ENCODE measurements at places on chromosomes 4 and X.

DNA sequence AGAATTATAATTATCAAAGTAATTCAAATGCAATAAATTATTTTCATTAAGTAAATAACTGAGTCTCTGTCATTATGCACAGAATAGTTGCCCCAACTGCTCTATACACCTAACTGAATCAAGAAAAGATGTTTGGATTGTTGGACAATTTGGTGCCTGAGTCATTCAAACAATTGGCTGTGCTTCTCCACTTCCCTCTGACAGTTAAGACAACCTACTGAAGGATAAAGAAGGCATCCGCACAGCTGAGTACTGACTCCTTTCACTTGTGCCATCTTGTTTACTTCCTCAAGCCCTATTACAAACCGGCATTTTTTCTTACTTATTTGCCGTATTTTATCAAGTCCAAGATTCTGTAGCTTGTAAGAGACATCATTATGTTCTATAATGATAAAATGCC lies 110.6 kb upstream of the C1QTNF7 start:
- DNase-seq, result no peak

DNA sequence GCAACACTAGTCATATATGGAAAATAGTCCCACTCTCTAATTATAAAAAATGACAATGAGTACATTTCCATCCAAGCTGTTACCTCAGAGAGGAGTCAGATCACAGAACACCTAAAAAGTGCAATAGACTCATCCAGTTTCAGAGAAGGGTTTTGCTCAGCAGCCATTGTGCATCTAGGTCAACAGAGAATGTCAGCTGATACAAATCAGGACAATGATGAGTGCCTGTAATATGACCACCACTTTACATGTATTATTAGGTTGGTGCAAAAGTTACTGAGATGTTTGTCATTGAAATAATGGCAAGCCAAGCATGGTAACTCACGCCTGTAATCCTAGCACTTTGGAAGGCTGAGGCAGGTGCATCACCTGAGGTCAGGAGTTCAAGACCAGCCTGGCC lies 164.1 kb upstream of the TTC29 start:
- no peak for DNase-seq

GRCh38 chr4:152245680-152246079 lies 290.2 kb downstream of the FBXW7 start:
- no peak for DNase-seq

- DNase-seq, result no peak
Measured at GRCh38 chr4:113783701-113784100, 22.2 kb upstream of the CAMK2D start.

- DNase-seq, result no peak
Measured at GRCh38 chr4:99693140-99693539, 35.5 kb upstream of the C4orf54 start.

GRCh38 chrX:67384403-67384802 lies 159.4 kb upstream of the AR start:
- DNase-seq, result no peak

DNA sequence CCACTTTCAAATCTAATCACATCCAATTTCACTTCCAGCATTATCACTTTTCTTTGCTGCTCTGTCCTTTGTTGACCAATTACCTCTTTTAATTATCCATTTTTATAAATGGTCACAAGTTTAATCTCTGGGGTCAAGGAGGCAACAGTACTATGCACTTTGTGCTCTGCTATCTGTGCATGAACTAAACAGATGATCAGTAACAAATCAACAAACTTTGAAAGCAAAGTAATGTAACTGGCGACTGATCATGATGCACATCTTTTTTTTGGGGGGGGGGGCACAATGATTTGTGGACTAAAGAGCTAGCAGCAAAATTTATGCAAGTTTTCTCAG lies 1.5 kb upstream of the SEC31A start:
- no peak for DNase-seq

GRCh38 chr4:105921301-105921700 lies 26.0 kb downstream of the NPNT start:
- DNase-seq, result no peak

DNA sequence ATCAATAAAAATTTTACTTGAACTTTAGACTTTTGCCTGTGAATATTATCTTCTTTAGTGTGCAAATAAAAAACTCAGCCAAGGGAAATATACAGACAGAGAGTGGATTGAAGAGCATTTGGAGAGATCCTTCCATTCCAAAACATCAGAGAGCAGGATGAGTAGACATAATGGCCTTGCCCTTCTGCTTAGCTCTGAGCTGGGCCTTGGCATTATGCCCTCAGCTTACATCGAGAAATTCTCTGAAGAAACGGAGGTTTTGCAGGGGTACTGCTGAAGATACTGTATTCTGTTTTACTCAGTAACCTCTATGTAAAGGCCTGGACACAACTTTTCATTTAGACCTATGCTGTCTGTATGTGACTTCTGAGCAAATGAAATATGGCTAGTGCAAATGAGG lies 317.4 kb downstream of the STIM2 start:
- no peak for DNase-seq

GRCh38 chr4:40897557-40898203 lies 147.9 kb downstream of the NSUN7 start:
- DNase-seq, result peak; percentile 80

- DNase-seq, result no peak
Measured at GRCh38 chr4:95693594-95693993, 144.8 kb upstream of the UNC5C start.

DNA sequence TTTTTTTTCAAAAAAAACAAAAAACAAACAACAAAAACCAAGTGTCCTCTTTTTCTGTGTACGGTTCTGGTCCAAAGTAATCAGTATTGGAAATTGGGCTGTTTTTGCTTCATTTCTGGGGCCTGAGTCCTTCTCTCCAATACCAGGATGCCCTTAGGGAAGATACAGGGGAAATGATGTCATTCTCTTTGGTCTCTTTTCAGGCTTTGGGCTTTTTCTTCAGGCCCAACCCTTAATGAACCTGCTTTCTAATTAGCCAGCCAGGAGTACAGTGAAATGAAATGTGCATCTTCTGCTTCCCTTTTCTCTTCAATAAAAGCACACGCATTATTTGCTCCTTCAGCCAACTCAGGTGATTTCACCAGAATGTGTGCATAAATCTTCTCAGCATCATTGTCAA lies 52.6 kb upstream of the RBPJ start:
- no peak for DNase-seq

- no peak for DNase-seq
Measured at GRCh38 chr4:20987191-20987590, 286.9 kb downstream of the PACRGL start.

DNA sequence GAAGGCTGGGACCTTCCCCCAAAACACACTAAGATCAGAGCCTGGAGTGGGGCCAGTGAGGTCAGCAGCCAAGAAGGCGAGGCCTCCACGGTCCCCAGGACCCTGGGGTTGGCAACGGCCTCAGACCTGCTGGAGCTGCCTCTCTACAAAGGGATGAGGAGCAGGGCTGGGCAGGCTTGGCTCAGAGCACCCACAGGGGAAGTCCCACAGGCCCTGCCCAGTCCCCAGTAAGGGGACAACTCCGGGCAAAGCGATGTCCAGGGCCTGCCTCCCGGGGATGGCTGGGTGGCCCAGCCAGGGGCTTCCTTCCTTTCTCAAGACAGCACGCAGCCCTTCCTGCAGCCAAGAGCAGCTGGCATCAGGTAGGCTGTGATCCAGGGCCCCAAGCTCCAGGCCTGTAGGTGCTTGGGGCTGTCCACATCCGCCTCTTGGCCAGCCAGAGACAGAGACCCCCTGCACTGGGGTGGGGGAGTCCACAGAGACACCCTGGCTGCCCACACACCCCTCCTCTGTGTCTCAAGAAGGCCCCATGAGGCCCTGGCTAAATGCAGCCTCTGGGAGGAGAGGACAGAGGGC lies 5.7 kb downstream of the MXD4 start:
- DNase-seq, result peak; percentile 15

DNA sequence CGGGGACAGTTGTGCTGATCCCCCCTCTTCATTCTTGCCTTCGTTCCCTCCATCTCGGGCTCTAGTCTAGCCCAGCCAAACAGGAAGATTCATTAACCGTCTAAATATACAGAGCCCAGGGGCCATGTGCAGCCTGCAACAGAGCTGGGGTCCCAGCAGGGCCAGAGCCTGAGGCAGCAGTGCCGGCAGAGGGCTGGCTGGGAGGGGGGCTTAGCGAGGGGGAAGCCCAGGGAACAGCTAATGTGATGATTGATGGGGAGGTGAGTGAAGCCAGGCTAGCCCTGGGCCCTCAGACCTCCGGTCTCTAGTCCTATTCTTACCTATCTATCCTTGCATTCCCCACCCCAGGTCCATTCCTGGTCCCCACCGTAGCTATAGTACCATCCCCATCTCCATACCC lies 22.3 kb downstream of the EFNB1 start:
- no peak for DNase-seq

- DNase-seq, result no peak
Measured at GRCh38 chr4:1233641-1234308, 15.2 kb downstream of the CTBP1 start.

DNA sequence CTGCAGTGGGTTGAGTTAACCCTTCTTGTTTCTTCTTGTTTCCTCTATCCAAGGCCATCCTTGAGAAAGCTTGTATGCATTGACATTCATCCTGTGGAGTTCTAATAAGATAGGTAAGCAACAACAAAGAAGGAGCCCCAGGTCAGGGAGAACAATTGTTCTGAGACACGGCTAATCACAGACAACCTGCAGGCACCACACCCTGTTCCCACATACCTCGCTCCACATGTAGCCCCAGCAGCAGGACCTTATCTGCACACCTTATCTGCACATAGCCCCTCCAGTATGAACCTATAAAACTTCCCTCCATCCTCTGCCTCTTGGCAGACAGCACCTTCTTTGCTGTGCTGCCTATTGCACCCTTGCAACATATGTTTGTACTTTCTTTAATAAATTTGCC lies 129.1 kb downstream of the MSL3 start:
- no peak for DNase-seq

DNA sequence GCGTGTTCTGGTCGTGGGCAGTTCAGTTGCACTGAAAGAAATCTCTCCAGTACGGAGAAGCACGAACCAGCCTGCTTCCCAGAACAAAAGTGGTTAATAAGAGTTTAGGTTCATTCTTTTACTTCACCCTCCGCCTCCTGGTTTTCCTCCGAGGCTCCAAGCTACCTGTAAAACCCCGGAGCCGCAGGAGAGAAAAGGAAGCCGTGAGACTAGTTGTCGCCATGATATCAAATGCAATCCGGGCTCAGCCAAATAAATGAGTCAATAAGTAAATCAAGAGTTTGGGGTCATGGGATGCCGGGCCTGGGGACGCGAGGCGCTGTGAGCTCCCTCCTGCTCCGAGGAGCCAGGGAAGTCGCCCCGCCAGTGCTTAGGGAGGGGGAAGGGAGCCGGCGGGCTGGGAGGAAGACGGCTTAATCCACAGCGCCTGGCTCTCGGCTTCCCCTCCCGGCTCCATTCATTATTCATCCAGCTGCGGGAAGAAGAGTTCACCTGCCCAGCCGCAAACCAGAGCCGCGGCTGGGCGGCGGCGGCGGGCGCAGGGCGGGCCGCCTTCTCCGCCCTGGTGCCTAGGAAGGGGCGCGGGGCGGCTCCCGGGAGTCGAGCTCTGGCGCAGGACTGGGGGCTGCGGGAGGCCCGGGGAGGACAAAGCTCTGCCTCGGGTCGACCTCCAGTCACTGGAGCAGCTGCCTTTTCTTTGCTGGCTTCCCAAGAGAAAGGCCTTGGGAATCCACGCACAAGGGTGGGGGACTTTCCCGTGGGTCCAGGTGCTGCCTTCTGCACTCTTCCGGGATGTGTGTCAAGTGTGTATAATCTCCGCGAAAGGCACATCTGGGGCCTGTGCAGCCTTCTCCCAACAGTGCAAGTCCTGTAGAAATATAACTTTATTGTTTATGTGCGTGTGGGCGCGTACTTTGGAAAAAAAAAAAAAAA lies 1.7 kb downstream of the FRAS1 start:
- peak; percentile 33 for DNase-seq

GRCh38 chrX:13263560-13264251 lies 56.1 kb downstream of the ATXN3L start:
- DNase-seq, result no peak

- DNase-seq, result no peak
Measured at GRCh38 chr4:172573899-172574298, 594.7 kb upstream of the GALNT7 start.

DNA sequence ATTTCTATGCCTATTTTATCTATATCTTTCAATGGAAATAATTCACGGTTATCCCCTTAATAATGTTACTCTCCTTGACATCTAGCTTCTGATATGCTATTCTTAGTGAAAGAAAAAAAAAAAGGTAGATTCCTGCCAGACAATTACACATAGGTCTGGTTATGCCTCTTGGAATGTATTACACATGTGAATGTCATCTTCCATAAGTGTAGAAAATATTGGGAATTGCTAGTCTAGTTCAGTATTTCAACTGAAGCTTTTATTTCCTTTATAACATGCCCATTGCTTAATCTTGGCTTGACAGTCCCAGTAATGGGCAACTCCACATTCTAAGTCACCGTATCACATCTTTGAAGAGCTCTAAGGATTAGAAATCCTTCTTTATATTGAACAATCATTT lies 25.4 kb upstream of the PPP1R2C start:
- no peak for DNase-seq

- no peak for DNase-seq
Measured at GRCh38 chr4:157882901-157883300, 289.9 kb downstream of the GASK1B start.

GRCh38 chr4:175562542-175562941 lies 249.5 kb downstream of the GPM6A start:
- DNase-seq, result no peak

GRCh38 chr4:160257318-160257717 lies 1154.4 kb downstream of the RAPGEF2 start:
- no peak for DNase-seq

DNA sequence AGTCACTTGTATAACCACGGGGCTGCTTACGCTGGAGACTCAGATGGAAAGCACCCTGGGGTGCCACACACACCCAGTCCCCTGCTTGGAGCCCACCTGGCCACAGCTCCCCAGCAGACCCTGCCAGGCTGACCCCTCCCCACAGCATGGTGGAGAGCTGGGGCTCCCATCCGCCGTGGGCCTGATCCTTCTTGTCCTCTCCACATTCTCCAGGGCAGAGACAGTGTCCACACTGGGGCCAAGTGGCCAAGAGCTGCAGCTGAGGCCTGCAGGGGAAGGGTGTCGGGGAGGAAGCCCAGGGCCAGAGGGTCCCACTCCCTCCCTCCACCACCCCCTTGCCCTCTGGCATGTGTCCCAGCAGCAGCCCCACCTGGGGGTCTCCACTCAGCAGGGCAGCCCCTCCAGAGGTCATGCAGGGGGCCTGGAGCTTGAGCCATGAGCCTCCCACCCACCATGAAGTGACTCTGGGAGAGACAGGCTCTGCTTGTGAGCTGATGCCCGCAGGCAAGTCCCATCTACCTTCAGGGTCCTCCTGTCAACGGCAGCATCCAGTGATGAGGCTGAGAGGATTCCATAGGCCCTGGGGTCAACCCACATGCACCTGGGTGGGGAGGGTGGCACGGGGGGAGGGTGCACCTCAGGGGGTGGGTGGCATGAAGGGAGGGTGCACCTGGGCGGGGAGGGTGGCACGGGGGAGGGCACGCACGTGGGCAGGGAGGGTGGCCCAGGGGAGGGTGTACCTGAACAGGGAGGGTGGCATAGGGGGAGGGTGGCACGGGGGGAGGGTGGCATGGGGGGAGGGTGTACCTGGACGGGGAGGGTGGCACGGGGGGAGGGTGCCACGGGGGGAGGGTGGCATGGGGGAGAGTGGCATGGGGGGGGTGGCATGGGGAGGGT lies 56.4 kb downstream of the FAM53A start:
- DNase-seq, result no peak

GRCh38 chrX:102892103-102892502 lies 45.0 kb upstream of the RAB40AL start:
- DNase-seq, result no peak

Measured in activated T-cell treated with anti-CD3 and anti-CD28 coated beads, Interleukin-2, amount 50 U/mL, for 48 hours (primary cell).